Spleen (tissue), 13 donors: ENCODE measurements at places on chromosomes 3 and 15. TPM values are rescaled to one million over a fixed set of nuclear protein-coding genes. Genes with fewer than 3 reads are reported as not detected.

DNA sequence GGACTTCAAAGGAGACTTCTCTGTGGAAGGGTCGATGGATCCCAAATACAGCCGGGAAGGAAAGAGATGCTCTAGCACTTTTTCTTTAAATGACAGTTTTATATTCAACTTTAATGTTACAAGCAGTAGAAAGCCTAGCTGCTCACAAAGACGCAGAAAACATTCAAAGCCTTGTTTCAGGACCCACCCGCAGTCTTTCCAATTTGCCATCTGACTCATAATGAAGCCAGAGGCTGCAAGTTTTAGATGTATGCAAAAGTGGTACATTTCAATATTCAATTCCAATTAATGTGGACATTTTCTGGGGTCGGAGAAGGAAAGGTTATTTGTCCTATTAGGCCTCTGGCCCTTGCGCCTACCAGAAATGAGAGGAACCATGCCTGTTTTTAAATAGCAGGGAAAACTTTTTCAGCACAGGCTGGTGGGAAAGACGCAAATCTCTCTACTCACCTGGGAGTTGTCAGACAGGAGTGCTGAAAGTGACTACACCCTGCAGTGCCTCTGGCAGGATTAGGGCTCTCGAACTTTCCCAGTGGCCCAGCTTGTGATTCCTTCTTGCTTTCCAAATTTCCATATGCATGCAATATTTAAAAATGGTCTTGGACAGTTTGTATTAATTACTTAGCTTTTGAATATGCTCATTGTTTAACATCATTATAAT is 117.4 kb upstream of the MBNL1 start:
- no peaks in the 10 kb centered on the region for H3K27me3 ChIP-seq
- H3K4me3 ChIP-seq: no peak overlapping the region
- H3K36me3 ChIP-seq: no peaks in the 10 kb centered on the region
- no peak overlapping the region for H3K27ac ChIP-seq
- DNase-seq: no peak

TRAT1 gene
- 8.0 TPM for total RNA-seq

DNA sequence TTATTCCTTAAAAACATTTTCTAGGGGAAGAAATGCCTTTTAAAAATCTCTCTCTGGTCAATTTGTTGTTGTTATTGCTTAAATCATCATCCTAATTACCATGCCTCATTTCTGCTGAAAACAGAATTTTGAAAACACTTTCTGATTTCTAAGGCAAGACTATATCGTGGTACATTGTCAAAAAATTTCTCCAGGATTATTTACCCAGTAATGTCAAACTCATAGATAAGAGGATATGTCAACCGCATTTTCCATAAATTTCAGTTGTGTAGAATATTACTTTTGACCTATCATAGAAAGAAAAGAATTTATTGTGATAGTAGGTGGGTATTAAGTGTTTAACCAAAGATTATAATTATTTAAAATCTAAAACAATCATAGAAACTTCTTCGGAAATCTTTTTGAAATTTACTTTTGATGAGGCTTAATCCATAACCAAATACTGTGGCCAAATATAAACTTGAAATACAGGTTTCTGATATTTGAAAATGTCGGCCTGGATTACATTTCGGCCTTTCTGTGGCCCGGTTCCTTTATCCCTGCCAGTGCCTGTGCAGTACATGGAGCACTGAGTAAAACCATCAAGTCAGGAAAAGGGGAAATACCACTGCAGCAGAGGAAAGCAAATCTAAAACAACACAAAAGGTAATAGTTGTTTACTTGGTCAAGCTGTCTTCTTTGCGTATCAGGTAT is 173.4 kb downstream of the MYRIP start:
- H3K4me1 ChIP-seq: peaks cover 6% of the 10 kb centered on the region
- H3K27me3 ChIP-seq: no peaks in the 10 kb centered on the region
- no peak overlapping the region for H3K4me3 ChIP-seq
- H3K36me3 ChIP-seq: no peaks in the 10 kb centered on the region
- H3K27ac ChIP-seq: no peak overlapping the region

- no peaks in the 10 kb centered on the region for H3K36me3 ChIP-seq
- no peak for DNase-seq
Observed at GRCh38 chr3:25540273-25540672, 112.2 kb downstream of the RARB start.

DNA sequence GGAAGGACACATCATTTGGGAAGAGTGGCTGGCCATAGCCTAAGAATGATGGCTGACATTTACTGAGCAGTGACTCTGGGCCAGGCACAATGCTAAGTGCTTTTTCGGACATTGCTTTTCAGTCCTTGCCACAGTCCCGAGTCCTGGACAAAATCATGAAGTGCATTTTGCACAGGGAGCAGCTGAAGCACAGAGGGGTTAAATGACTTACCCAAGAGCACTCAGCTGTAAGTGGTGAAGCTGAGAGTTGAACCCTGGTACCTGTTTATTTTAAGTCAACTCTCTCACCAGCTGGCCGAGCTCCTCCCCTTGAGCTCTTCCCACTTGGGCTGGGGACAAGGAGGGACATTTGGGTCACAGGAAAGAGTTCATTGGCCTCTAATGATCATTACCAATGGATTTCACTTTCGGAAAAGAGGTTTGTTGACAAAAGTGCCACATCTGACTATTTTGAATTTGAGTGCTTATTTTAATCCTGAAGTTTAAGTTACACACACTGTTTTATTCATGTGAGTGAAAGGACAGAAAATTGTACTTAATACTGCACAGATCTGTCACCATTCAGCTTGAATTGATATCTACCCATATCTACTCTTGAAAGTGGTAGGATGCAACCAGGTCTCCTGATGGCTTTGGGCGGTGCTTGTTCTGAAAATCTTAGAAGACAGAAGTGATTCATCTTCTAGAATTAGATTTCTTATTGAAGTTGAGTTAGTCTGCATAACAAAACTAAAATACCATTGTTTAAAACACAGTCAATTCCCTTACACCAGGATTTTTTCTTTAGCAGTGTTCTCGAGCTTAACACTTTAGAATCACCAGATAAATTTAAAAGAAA is 368.7 kb upstream of the PROK2 start:
- H3K27ac ChIP-seq: peak overlapping the region; percentile 27
- H3K36me3 ChIP-seq: no peaks in the 10 kb centered on the region
- peaks cover 14% of the 10 kb centered on the region for H3K4me1 ChIP-seq
- H3K27me3 ChIP-seq: no peaks in the 10 kb centered on the region
